ENCODE measurements at places on chromosomes 5 and 9.

- DNase-seq = no peak
Observed at GRCh38 chr5:170941788-170942187, 80.0 kb downstream of the RANBP17 start.

DNA sequence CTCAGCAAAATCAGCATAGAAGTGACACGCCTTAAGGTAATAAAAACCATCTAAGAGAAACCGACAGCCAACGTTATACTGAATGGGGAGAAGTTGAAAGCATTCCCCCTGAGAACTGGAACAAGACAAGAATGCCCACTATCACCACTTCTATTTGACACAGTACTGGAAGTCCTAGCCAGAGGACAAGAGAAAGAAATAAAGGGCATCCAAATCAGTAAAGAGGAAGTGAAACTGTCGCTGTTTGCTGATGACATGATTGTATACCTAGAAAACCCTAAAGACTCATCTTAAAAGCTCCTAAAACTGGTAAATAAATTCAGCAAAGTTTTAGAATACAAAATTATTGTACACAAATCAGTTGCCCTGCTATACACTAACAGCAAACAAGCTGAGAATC lies 393.3 kb downstream of the KIF4B start:
- no peak for DNase-seq

- no peak for DNase-seq
Observed at GRCh38 chr9:114834386-114834785, 28.5 kb upstream of the TNFSF15 start.

- DNase-seq = no peak
Observed at GRCh38 chr5:7010591-7010990, 297.4 kb downstream of the TENT4A start.

- no peak for DNase-seq
Observed at GRCh38 chr5:148224117-148224742, 14.1 kb upstream of the MARCOL start.

GRCh38 chr9:95025213-95026147 lies 292.0 kb downstream of the FANCC start:
- no peak for DNase-seq

- no peak for DNase-seq
Observed at GRCh38 chr5:16935231-16936149, 598 bp downstream of the MYO10 start.

DNA sequence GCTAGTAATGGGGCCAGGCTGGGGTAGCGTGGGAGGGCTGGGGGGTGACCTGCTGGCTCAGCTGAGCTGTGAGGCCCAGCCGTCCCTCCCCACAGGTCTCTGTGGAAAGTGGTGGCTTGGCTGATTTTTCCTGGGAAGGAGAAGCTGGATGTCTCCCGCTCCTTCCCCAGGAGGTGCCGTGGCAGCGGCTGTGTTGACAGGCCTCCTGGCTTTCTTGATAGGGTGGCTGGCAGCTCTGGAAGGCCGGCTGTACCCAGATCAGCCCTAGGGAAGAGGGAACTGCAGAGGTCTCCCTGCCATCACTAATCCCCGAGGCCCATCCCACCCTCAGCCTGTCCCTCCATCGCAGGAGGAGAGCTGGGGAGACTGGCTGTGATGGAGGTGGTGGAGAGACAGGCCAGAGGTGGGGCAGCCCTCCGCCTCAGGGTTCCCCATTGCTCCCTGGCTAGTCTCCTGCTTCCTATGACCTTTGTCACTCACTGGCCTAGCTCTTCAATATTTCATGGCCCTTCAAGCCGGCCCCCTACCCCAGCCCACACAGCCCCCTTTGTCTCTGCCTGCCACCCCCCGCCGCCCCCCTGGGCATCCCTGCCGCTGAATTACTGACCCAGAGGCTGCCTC lies 6.8 kb downstream of the CXXC5 start:
- no peak for DNase-seq

DNA sequence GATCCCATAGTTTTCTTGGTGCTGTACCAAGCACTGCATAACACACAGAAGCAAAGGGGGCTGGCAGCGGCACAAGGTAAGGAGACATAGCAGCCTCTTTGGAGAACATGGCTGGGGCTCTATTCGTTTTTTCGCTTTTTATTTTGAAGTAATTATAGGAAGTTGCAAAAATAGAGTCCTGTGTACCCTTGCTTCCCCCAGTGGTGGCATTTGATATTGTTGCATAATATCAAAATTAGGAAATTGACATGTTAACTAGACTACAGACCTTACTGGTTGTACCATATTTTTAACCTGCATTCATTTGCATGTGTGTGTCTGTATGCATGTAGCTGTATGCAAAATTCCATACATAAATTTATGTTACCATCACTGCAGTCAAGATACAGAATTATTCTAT lies 6.6 kb upstream of the UBQLN1 start:
- DNase-seq = no peak

DNA sequence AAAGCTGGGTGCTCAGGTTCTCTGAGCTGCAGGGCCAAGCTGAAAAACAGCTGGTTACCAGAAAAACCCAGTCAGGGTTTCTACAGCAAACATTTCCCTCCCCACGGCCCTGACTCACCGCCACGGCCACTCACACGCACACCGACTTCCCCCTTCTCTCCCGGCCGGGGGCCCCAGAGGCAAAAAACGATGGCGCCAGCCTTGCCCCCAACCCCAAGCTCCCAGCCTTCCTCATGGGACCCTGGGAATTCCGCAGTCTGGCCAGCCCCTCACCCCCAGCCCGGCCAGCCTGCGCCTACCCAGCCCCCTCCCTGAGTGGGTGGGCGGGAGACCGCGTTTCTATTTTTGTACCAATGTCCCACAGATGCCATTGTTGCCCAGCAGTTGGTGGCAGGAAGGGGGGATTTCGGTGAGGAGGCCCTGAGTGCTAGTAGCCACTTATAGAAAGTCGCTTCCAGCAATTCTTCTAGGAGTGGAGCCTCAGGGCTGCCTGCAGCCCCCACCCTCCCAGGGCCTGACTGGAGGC lies 18.4 kb downstream of the ENG start:
- no peak for DNase-seq
